ENCODE measurements at places on chromosomes 1 and 21.

GRCh38 chr1:101112051-101112780 lies 86.6 kb upstream of the DPH5 start:
- DNase-seq: no peak

GRCh38 chr1:244988521-244988920 lies 124.2 kb upstream of the HNRNPU start:
- no peak for DNase-seq

DNA sequence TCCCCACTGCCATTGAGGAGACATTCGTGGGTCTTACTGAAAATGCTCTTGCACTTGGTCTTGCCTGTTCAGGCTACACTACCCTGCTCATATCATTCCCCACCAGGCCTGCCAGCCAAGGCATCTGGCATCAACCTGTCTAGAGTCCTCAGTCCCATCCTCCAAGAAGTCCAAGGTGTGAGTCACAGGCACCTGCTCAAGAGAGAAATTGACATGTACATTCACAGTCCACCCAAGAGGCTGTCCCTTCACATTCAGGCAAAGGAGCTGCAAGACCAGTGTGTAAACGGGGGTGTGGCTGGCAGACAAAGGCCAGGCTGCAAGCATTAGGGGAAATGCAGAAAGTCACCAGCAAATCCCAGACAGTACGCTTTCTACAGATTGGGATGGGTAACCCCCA lies 13.1 kb upstream of the PLA2G2C start:
- DNase-seq: no peak

GRCh38 chr1:246768403-246769020 lies 44.3 kb downstream of the SCCPDH start:
- DNase-seq: no peak

- DNase-seq: no peak
These were observed 150.5 kb upstream of the RUNX3 start for GRCh38 chr1:25080294-25081209.

GRCh38 chr21:46187261-46187660 lies 3.0 kb upstream of the SPATC1L start:
- DNase-seq: no peak

- DNase-seq: no peak
These were observed 3.5 kb downstream of the ARPC5 start for GRCh38 chr1:183632114-183632513.

DNA sequence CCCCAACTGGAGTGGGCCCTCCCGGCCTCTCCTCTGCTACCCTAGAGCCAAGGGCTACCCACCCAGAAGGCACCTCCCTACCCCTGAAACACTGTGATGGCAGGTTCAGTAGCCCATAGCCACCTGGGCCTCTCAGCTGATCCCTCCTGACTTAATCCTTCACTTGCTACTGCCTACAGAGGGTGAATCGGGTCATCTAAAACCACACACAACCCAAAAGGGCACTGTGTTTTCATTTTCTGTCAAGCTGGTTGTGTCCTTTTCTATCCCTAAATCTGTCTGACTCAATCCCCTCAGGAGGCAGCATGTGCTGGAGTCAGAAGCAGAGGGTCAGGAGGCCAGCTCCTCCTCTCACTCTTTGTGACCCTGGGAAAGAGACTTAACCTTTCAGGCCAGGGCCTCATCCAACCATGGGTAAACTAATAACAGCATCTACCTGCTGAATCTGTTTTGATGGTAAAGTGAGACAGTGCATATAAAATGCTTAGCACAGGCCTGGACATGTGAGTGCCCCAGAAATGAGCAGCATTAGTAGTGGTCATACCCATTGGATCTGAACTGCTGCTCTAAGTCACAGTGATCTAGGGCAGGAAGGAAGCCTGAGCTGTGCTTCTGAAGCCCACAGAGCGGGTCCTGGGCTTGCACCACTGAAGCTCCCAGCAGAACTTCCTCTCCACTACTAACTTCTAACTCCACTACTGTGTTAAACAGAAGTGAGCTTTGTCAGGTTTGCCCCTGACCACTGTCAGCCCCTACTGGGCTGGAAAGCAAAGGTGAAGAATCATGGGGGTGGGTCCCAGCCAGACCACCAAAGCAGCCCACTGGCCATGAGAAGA lies 11.0 kb downstream of the PMVK start:
- DNase-seq: no peak

DNA sequence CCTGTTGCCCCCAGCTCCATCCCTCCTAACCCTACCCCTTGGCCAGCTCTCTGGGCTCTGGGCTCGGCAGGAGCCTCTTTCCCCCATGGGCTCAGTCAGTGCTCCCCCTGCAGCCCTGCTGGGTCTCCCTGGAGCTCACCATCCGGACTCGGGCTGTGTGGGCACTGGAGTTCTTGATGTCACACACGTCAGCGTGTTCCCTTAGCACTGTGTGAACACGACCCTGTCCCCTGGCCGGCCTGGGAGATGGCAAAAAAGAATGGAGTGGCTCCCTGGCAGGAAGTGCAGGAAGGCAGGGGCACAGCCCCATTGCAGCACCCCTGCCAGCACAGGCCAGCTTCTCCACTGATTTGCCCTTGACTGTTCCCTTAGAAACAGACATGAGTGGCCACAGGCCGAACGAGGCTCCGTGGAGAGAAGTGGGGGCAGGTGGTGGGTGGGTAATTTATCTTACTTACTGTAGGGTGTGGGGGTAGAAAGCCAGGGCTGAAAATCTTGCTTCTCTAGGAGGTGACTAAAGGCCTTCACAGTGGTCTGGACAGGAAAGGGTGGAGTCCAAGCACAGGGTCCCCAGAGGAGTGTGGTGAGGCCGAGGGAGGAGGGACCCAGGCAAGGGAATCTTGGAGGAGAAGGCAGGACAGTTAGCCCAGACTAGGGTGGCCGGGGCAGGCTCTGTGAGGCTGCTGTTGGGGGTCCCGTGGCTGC lies 381.7 kb upstream of the VAMP3 start:
- DNase-seq: no peak

DNA sequence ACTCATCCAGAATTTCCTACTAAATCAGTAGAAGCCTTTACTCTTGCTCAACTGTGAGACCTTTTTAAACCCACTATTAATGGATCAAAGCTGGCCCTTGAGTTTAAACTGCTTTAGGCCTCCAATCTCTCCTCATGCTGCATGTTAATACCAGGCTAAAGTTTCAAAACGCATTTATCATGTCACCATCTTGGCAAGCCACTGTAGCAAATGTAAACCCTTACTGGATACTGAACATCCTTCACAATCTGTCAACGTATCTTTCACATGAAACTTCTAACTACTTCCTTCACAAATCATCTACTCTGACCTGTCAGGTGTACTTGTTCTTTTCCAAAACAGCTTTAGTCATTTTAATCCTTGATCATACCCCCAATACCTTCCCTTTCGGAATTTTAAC lies 3.0 kb downstream of the PAXBP1 start:
- no peak for DNase-seq

- peak; percentile 80 for DNase-seq
These were observed 205.1 kb upstream of the EDN2 start for GRCh38 chr1:41689558-41689981.

GRCh38 chr1:8629241-8630091 lies 188.0 kb downstream of the RERE start:
- DNase-seq: no peak

GRCh38 chr1:161864577-161864976 lies 98.5 kb downstream of the ATF6 start:
- DNase-seq: no peak

DNA sequence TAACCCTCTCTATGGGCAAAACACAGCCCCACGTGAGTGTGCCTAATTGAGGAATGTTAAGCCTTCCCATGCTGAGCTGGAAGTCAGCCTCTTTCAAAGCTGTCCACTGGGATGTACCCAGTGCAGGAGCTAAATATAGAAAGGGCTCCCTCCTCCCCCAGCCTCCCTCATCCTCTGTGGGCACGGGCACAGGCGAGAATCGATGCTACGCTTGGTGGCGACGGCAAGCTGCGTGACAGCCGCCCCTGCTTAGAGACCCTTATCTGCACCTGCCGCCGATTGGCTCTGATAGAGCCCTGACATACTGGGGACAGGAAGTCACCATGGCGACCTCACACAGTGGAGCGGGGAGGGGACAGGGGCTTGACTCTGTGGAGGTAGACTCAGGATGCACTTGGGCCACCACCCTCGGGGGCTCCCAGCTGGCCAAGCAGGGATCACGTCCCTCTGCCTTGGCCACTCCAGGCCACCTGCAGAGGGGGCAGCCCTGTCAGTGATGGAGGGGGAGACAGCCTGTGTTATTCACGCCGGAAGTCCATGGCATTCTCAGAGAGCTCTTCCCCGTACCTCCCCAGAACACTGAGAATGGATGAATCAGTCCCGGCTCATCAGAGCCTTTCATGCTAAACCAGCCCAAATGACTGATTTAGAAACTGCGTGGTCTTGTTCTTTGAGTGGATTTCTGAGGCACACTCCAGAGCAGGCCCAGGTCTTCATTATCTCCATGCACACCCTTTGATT lies 84.8 kb downstream of the KCND3 start:
- no peak for DNase-seq

- DNase-seq: no peak
These were observed 889.2 kb upstream of the NCAM2 start for GRCh38 chr21:20108976-20109540.

DNA sequence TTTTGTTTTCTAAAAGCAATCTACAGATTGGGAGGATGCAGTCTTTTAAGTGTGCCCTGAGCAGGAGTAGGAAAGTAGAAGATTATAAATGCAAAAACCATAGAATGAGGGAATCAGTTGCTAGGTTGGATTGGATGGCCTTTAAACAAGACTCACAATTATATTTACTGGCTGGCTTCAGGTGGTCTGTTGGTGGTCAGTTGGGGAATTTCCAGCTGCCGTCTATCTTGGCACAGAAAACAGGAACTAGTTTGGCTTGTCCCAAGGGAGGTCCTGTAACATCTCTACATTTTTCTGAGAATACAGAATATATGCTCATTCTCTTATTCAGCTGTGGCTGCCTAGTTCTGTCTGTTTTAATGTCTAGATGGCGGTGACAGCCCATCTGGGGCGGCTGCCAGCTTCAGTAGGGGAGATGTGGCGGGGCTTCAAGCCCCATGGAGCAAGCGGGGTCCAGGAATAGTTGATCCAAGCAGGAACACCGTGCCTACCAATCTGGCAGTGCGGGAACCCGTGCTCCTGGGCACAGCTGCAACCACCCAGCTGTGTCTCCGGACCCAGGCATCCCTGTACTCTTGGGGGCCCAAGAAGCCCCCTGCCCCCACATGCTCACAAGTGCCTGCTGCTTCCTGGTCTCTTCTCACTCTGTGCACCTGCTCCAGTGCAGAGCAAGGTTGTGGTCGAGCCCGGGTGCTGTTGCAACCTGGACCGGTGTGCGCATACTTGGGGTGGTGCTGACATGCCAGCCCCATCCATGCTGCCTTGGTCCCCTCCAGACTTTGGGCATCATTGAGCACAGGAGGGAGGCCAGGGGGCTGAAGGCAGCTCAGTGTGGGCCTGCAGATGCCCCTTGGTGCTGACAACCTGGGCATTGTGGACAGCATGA lies 1182.6 kb downstream of the AMY1C start:
- DNase-seq: no peak
